ENCODE measurements at places on chromosomes 7 and 10. TPM values are rescaled to one million over a fixed set of nuclear protein-coding genes. Genes with fewer than 3 reads are reported as not detected.

DNA sequence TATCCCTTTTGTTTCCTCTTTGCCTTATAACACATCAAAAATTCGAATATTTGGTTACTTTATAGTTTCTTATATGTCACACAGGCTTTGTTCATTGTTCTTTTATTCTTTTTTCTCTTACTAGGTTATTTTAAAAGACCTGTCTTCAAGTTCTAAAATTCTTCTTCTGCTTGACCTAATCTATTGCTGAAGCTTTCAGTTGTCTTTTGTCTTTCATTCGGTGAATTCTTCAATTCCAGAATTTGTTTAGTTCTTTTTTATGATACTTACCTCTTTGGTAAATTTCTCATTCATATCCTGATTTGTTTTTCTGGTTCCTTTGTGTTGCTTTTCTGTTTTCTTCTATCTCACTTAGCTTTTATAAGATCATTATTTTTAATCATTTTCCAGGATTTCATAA is 188.4 kb downstream of the ZEB1 start:
- no peak for DNase-seq

The GRM3 gene
- 0.27 TPM for polyA plus RNA-seq

DNA sequence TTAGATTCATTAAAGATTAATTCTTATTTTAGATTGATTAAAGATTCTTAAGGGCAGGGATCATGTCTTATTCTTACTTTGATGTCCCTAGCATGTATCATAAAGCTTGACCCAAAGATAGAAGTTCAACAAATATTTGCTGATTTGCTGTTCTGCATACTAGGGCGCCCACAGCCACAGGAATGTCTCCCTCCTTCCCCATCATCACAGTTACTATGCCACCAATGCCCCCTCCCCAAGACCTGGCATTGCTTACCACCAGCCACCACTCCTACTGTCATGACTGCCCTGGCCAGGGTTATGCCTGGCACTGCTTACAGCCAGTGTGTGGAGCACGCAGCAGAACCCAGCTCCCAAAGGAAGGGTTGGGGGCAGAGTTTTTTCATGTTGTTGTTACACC is 86.7 kb upstream of the AGK start:
- no peak for DNase-seq

The ABI1 gene
- 66.8 TPM for polyA plus RNA-seq

- DNase-seq = no peak
Measured at GRCh38 chr10:70380350-70381135, 1.9 kb downstream of the LRRC20 start.

DNA sequence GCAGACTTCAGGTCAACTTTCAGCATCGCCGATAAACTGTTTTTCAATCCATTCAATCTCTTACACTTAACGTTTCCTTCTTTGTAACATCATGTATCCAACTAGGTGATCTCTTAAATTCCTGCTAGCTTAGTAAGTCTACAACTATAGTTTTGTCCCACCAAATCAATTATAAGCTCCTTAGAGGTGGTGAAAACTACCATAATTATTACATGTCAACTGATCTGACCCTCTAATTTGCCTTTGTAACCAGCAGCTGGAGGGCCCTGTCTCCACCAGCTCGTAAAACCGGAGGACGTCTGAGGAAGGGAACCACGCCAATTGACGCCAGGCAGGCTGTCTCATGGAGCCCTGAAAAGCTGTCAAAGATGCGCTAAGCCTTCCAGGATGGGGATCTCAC is 113.4 kb downstream of the ABCC2 start:
- no peak for DNase-seq

- DNase-seq = peak; percentile 45
Measured at GRCh38 chr7:126700807-126701604, 551.7 kb downstream of the GRM8 start.

The UNCX gene
- polyA plus RNA-seq = not detected

DNA sequence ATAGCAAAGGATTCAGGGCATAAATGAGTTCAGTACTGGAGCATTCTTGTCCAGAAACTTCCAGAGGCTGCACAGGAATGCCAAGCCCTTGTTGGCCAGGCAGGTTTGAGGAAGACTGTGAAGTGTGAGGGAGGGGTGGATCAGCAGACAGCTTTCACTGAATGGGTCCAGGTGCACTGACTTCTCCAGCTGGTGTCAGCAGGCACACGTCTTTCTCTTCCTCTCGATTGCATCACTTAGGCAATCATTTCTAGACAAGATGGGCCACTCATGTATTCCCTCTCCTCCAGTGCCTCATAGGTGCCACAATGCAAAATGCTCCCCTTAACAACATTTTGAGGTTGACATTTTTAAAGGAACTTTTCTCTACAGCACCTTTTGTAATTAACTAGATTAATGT is 15.6 kb upstream of the PLEKHS1 start:
- peak; percentile 37 for DNase-seq

- peak; percentile 88 for DNase-seq
Measured at GRCh38 chr7:47379629-47380324, 202.1 kb downstream of the TNS3 start.

GRCh38 chr7:17940951-17941431 is 697 bp upstream of the SNX13 start:
- peak; percentile 12 for DNase-seq

DNA sequence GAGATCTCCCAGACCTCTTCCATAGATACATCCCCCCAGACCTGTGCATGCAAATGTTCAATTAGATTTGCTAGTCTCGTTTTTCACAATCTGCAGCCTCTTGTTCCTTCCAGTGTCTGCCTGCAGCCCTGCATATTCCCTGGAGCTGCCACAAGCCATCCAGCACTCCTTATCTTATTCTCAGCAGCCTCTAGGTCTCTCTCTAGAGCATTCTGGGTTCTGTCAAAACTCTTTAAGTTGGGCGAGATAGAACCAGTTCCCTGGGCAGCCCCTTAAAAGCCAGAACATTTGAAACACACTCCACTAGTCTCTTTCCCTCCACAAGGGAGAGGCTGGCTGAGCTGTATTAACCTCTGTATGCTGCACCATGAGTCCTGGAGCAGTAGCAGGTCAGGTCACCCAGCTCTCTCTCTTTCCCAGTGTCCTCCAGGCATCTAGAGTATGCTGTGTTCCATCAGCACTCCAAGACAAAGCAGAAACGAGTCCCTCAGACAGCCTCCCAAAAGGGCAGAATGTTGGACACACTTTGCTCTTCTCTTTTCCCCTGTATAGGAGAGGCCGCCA is 20.6 kb upstream of the MCM10 start:
- no peak for DNase-seq

DNA sequence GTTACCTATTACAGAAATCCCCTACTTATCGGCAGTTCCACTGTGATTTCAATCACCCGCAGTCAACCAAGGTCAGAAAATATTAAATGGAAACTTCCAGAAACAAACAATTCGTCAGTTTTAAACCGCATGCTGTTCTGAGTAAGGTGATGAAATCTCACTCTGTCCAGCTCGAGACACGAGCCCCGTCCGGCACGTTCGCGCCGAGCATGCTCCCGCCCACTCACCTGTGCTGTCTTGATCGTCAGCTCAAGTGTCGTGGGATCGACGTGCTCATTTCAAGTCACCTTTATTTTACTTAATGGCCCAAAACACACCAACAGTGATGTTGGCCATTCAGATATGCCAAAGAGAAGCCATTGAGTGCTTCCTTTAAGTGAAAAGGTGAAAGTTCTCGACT is 21.2 kb downstream of the ESYT2 start:
- no peak for DNase-seq

DNA sequence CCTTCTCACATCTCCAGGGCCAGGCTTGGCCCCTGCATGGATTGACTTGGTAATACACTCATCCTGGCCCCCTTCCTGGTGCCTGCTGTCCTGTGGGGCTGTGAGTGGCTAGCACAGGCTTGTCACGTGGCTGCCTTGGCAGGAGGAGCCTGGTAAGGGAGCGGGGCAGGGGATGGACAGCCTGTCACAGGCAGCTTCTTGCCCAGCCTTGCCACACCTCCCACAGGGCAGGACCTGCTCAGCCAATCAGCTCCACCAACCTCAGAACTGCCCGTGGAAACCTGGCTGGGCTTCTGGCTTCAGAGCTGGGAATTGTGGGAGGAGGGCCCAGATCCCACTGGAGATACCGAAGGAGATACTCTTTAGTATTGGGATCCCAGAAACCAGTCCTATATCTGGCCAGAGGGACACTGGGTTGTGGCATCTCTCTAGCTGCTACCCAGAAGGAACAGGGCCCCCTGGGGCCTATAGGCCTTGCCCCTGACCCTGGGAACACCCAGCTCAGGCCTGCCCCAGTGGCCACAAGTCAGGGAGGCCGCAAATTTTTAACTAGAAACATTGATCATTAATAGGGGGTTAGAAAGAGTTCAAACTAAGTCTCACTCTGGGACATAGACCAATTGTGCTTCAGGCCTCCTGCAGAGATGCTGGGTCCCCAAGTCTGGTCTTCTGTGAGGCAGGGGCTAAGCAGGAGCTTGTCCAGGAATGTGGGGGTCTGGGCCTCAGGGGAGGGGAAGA is at the start of gene HOGA1:
Gene HOGA1, plus strand, starts transcription at position 330 of the 738 bp plus-strand sequence. Its CDS starts 315 bp downstream, at position 645.
- no peak for DNase-seq

The PLCE1 gene
- 26.7 TPM for polyA plus RNA-seq

GRCh38 chr10:51103554-51104217 is 29.4 kb downstream of the PRKG1 start:
- DNase-seq = no peak
